AG09309 (cell line): ENCODE measurements at places on chromosomes 13 and 19.

DNA sequence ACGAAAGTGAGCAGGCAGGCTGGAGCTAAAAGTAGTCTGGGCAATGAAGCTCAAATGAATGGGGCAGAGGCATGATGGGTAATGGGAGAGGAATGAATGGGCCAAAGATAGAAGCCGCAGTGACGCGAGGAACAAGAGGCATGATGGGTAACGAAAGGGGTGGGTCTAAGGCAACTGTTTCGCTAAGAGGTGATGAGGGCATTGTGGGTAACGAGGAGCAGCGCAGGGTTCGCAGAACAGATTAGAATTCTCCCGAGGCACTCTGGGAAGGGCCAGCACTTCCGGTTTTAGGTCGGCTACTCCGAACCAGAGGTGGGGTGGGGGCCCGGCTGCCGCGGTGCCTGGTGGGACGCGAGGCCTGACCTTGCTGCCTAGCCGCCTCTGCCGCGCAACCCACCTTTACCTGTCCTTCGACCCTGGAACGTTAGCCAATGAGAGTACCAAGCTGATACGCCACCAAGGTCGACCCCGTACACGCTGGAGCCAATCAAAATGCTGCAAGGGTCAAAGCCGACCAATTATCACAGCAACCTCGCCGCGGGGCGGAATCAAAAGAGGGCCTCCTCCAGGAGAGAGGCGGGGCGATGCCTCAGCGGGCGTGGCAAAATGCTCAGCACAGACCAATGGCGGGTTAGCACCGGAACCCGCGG, 563 bp upstream of the TOMM40 start:
- DNase-seq: peak; percentile 99

DNA sequence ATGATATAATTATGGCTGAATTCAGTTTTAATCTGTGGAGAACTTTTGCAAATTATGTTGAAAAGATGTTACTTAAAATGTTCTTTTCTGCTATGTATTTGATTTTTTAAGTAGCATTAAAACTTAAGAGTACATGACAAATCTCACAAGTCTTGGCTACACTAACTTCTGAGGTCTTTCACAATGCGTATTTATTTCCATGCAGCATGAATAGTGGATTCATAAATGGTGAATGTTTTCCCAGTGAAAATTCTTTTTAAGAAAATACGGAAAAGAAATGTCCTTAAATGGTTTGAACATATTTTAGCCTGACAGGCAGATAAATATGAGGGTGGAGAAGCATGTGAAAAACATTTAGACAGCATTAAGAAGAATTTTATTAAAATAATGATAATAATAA, 30.2 kb downstream of the GARRE1 start:
- no peak for DNase-seq

DNA sequence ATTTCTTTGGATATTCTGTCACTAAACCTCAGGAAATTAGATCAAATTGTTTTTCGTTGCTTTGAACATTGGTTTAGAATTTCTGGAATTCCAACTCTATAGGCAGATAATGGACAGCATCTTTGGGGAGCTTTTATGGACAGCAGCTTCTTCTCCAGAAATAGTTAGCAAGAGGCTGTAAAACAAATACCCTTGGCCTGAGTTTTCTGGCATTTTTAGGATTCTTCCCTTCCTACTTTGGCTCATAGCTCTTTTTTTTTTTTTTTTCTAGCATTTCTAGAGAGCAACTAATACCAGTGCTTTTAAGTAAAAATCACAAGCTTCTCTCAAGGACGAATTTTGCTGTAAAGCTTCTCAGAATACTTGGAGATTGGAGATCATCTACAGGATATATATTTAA, 169.8 kb upstream of the SPRY2 start:
- no peak for DNase-seq

DNA sequence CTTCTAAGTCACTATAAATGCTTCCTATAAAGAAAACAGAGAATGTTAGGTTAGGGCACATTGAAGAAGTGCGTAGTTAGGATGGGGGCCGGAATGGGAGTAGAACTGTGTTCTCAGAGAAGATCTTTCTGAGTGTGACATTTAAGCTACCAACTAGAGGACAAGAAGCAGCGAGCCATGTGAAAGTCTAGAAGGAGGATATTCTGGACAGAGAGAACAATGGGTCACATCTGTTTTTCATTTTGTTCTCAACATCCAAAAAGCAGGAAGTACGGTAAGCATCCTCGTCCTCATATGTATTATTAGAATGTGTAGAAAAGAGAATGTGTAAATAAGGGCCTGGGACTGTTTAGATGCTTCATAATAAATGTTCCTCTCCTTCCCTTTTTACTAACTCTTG, 44.5 kb upstream of the PARP4 start:
- DNase-seq: no peak

- DNase-seq: peak; percentile 79
These were observed 51.6 kb upstream of the UBL3 start for GRCh38 chr13:29901710-29902631.

- no peak for DNase-seq
These were observed 450 bp downstream of the FBXW9 start for GRCh38 chr19:12695997-12696365.

DNA sequence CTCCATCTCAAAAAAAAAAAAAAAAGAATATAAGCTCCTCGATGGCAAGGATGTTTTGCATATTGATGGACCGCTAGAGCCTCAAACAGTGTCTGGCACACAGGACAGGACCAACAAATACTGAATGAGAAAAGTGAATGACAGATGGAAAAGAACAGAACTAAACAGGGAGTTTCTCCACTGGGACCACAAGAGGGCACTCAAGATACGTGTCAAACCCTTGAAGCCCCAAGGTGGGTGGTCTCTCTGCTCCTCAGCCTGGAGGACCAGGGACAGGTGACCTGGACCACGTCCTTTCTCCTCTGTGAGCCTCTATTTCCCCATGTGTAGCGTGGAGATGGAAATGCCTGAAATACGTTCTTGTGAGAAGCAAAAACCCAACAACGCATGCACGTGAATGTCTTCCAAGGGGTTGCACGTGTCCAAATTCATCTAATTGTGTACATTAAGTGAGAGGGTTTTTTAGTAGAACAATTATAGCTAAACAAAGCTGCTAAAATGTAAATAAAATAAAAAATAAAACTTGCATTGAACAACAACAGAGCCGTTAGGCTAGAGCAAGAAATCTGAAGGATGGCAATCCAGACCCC, 5.7 kb upstream of the CDC42EP5 start:
- no peak for DNase-seq

DNA sequence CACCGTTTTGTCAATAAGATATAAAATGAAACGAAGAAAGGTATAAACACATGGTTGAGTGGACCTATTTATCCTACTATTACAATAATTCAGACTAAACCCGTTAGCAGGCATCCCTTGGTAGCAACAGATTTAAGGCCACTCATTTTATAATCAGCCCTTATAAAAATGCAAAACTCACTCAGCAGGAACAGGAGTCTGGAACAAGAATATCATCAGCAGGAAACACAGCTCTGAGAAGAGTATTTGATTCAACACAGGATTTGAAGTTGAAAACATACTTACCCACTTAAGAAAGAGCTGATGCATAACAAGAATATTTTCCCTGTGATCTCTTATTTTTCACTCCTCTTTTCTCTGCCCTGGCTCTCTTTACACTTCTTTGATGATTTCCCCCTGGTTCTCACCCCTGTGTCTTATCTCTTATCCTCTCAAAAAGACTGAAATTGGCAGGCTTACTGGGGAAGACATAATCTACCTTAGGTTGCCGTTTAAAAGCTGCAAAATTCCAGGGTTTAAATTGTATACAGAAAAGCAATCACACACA, 1722.7 kb downstream of the SLITRK5 start:
- no peak for DNase-seq

DNA sequence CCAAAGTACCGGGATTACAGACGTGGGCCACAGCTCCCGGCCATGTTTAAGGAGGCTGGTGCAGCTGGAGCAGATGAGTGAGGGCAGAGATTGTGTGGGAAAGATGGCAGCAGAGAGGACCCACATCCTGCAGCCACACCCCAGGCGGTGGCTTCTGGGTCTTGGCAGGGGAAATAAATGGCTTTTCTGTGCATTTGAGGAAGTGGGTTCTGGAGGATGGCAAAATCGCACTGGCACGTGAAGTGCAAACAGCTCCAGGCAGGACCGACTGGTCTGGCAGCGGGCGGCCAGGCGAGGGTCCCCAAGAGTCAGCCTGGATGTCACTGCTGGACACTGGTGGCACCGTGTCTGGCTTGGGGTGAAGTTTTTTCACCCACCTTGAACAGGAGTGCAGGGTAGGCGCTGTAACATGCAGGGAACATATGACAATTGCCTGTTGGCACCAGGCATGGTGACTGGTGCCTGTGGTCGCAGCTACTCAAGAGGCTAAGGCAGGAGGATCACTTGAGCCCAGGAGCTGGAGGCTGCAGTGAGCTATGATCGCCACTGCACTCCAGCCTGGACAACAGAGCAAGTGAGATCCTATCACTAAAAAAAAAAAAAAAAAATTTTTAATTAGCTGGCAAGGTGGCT, 8.4 kb downstream of the B3GNT3 start:
- DNase-seq: no peak

DNA sequence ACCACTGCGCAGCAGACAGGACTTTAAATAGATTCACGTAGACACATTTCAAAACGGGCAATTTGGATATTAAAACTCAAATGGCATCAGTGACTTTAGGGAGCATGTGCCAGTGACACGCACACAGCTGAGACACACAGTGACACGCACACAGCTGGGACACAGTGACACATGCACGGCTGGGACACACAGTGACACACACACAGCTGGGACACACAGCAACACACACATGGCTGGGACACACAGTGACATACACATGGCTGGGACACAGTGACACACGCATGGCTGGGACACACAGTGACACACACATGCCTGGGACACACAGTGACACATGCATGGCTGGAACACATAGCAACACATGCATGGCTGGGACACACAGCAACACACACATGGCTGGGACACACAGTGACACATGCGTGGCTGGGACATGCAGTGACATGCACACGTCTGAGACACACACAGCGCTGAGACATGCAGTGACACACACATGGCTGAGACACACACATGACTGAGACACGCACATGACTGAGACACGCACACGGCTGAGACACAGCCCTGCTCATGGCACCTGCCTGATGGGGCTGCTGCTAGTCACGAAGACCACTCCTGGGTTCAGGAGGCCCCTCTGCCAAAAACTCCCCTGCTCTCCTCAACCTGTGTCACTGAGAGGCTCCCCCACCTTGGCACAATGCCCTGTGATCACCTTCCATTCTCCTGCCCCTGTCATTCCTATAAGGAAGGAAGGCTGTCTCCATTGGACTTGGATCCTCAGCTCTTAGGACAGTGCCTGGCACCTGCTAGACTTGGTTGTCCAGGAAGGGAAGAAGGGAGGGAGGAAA, 52.5 kb downstream of the SOX1 start:
- no peak for DNase-seq

GRCh38 chr13:47159853-47160550, 263.1 kb upstream of the HTR2A start:
- no peak for DNase-seq

GRCh38 chr13:63625869-63626268, 2210.2 kb upstream of the PCDH20 start:
- no peak for DNase-seq

- DNase-seq: no peak
These were observed 32.8 kb downstream of the ZSWIM9 start for GRCh38 chr19:48203222-48203793.

GRCh38 chr19:11538232-11539036, at the start of gene CNN1:
CNN1 (plus strand) TSS chr19:11538851; CDS start chr19:11538928, 77 bp downstream.
- no peak for DNase-seq

DNA sequence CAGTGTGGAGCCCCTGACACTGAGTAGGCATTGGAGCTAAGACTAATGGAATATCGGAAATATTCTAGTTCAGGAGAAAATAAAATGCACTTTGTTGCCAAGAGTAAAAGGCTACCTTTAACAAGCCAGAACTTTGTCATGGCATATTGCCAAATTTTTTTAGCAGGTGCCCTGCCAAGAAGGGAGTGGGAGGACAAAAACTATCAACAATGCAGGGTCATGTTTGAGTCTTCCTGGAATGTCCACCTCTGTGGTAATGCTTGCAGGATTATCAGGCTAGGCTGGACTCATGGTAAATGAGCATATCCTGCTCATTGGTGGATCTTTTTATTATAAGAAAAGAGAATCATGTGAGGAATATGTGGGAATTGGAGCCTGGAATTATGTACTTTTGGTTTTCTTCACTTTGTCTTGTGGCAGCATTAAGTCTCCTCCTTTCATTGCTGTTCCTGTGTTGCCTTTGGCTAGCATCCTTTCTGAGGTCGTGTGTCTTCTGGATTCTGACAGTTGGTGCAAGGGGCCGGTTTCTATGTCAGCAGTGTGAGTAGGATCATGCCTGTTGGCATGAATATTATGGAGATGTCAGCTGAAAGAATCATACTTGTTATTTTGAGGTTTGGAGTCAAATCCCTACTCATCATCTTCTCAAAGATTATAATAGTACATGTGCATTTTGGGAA, 122.9 kb upstream of the SPRY2 start:
- no peak for DNase-seq
